ENCODE measurements at places on chromosomes 6 and 20.

DNA sequence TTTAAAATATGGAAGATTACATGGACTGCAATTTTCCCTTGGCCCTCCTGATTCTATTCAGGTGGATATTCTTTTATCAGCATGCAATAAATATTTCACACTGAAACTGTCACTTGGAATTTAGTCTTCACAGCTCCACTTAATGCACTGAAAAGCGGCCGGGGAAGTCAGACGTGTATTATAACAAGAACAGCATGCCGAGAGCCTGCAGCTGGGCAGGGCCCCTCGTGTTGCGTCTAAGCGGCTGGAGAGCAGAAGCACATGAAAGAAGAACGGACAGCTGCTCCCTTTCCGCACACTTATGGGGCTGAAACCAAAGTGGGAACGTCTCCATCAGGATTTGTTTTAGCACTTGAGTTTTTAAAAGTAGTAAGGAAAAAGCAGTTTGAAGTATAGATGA lies 57.2 kb downstream of the LYRM4 start:
- no peak for DNase-seq

- DNase-seq: no peak
Measured at GRCh38 chr6:160990847-160991405, 643 bp upstream of the MAP3K4 start.

DNA sequence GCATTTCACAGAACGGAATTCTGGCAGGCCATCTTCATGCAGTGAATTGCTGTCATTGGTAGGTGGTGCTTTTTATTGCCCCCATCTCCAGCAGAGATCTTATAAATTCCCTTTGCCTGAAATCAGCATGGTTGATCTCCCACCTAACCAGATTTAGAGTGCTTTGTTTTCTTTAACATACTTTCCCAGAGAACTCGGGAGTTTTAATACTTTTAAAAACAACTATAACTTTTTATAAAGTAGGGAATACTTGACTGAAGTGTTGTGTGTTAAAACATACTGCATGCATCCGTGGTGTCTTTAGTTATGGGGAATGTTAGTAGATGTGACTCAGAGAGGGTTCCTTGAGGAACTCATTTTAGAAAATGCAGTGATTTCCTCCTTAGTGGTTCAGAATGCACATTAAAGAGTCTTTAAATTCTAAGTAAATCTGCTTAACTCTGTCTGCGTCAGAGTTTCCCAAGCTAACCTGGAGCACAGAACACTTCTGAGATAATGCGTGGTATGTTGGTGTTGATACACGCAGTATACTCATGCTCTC lies 54.9 kb downstream of the AKAP12 start:
- DNase-seq: no peak

DNA sequence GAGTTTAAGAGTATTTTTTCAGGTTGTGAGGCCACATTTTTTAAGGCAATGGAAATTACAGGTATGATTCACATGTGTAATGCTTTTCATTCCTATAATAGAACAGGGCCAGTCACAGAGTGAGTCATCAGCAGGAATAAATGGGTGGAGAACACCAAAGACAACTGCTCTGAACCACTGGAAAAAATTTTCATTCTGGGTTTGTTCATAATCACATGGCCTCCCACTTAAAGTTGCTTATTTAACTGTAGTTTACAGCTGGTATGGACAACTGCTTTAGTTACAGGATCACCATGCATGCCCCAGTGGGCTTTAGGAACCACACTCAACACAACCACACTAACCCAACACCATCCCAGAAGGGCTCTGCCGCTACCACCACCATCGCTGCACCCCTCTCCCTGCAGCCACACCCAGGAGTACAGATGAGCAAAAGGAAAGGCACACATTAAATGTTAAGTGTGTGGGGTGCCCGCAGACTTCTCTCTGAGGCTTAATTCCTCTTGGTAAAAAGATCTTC lies 107.0 kb upstream of the DST start:
- no peak for DNase-seq

- DNase-seq: peak; percentile 30
Measured at GRCh38 chr20:32538526-32538939, 46.6 kb downstream of the NOL4L start.

GRCh38 chr6:136317021-136317694 lies 27.5 kb upstream of the BCLAF1 start:
- DNase-seq: peak; percentile 31

DNA sequence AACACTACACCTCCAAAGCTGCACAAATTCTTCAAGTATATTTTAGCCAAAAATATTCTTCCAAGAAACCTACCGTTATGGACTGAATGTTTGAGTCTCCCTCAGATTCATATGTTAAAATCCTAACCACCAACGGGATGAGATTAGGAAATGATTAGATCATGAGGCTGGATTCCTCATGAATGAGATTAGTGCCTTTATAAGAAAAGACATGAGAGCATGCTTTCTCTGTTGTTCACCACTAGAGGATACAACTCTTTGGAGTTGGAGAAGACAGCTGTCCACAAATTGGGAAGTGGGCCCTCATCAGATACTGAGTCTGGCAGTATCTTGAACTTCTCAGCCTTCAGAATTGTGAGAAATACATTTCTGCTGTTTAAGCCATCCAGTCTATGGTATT lies 7.1 kb upstream of the SLC17A4 start:
- DNase-seq: no peak

GRCh38 chr6:52176550-52176949 lies 9.6 kb upstream of the IL17A start:
- no peak for DNase-seq

DNA sequence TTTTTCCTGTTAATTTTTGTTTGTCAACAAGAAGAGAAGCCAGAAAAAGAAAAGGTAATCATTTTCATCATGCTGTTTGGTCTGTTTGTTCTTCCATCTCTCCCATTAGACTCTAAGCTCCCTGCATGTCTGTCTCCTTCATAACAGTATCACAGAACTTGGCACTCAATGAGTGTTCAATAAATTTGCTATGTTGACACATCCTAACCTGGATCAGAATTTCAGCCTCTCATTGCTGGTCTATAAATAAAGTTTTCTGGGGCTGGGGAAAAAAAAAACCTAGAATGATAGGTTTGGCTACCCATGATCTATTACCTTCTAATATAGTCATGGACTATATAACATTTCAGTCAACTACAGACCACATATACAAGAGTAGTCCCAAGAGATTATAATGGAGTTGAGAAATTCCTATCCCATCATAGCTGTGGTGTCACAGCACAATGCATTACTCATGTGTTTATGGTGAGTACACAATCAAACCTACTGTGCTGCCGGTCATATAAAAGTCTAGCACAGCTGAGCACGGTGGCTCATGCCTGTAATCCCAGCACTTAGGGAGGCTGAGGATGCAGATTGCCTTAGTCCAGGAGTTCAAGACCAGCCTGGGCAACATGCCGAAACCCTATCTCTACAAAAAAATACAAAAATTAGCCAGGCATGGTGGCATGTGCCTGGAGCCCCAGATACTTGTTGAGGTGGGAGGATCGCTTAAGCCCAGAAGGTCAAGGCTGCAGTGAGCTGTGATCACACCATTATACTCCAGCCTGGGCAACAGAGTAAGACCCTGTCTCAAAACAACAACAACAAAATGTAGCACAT lies 5.9 kb downstream of the NUDT3 start:
- no peak for DNase-seq

DNA sequence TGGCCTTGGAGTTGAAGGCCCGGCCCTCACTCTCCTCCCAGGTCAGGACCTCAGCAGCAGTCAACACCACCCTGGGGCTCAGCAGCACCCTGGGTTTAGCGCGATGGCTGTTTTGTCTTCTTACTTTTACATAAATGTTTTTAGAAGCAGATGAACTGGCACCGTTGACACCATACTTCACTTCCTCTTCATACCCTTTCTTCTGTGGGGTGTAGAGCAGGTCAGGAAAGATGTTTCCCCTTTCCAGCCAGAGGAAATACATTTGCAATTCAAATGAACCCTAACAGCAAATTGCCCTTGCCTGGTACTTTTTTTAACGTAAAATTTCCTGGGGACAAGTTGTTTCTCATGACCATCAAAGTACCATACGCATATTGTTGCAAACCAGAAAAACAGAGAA lies 54.7 kb upstream of the SNX9 start:
- no peak for DNase-seq

GRCh38 chr6:22716721-22717120 lies 147.4 kb downstream of the HDGFL1 start:
- no peak for DNase-seq

- DNase-seq: no peak
Measured at GRCh38 chr20:13017235-13017634, 8.5 kb downstream of the SPTLC3 start.

- no peak for DNase-seq
Measured at GRCh38 chr6:170179616-170180324, 111.1 kb downstream of the DLL1 start.

- DNase-seq: no peak
Measured at GRCh38 chr20:61948586-61949362, 116.9 kb downstream of the TAF4 start.

GRCh38 chr6:109164331-109164730 lies 69.0 kb downstream of the CEP57L1 start:
- DNase-seq: no peak

DNA sequence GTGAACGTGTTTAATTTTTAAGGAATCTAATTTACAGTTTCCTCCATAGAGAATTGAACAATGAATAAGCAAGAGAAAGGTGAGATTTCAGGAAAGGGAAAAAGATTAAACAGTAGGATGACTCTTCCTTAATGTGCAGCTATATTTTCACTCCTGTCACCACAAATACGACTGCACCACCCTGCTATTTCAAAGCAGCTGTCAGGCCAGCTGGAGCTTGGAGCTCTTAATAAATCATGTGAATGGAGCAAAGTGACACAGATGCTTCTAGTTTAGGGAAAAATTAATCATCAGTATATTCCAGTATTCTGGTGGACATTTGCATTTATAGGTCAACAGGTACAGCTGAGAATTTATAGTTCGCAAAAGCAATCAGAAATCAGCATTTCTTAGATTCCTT lies 56.5 kb upstream of the PKIB start:
- no peak for DNase-seq

GRCh38 chr6:147185216-147185615 lies 19.0 kb upstream of the STXBP5 start:
- DNase-seq: no peak

DNA sequence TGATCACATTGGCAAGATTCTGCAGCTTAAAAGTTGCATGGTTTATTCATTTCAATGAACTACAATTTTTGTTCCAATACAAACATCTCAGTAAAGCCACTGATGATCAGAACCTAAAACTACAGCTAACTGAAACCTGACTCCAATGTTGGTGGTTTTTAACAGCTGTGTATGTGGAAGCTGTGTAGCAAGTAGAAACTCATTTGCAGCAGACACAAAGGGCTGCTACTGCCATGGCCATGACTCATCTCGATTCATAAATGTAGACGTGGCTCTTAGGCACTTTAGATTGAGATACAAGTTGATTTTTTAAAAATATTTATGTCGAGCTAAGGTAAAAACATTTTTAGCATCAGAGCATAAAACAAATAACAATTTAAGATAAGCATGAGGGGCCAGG lies 19.5 kb upstream of the MAP3K4 start:
- no peak for DNase-seq

DNA sequence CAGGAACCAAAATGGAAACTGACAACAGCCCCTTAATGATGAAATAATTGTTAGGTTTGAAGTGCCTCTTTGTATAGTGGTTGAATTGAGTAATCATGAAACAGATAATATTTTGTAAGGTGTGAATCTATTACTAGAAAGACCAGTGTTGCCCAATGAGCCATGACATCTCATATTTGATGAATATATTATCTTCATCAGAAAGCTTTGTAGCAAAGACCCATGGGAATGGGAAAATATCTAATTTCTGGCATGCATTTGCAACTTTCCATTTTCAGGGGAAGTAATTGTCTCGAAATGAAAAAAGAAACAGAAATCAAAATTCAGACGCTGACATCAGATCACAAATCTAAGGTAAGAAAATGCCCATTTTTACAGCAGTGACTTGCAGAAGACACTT lies 57.3 kb upstream of the LAMP5 start:
- no peak for DNase-seq

DNA sequence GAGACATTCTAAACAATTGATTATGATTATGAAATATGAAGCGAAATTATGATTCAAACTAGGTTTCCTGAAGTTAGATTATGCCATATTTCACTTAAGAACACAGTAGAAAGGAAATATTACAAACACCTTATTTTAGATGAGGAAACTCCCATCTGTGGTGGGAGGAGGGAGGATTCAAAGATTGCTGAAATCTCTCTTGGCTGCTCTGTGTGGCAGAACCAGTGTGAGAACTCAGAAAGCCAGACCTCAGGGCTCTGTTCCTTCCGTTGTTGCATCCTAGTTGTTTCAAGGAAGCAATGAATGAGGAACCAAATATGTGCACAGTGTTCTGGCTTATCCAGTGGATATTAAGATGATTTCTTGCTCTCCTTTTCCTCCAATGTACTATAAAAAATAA lies 2.1 kb downstream of the TAAR5 start:
- DNase-seq: no peak

- peak; percentile 75 for DNase-seq
Measured at GRCh38 chr6:53651764-53652401, 13.7 kb downstream of the KLHL31 start.

GRCh38 chr20:18506744-18507143 lies 996 bp upstream of the SEC23B start:
- no peak for DNase-seq

- DNase-seq: no peak
Measured at GRCh38 chr20:37245216-37246150, 16.1 kb downstream of the GHRH start.

DNA sequence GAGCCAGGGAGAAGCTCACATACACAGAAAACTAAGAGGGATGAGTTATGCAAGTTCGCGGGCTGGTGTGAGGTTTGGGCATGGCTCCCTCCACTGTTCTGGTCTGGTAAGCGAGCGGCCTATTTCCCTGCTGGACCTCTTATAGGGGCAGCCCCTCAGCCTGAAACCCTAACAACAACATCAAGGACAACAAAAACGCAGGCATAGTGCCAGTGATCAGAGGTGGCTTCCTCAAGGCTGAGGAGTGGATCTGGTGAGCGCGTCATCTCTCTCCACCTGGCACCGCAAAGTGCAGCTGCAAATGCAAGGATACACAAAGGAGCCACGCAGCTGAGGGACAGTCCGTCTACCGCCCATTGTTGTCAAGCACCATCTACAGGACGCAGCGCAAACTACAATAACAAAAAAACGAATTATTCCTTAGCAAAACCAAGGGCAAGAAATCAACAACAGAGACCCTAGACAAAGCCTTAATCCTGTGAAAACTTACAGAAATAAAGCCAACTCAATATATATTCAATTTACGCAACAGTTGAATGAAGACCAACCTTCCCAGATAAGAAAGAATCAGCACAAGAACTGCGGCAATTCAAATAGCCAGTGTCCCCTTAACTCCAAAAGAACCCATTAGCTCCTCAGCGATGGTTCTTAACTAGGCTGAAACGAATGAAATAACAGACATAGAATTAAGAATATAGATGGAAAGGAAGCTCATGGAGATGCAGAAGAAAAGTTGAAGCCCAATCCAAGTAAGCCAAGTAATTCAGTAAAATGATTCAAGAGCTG lies 9.2 kb upstream of the DEFB110 start:
- DNase-seq: no peak

DNA sequence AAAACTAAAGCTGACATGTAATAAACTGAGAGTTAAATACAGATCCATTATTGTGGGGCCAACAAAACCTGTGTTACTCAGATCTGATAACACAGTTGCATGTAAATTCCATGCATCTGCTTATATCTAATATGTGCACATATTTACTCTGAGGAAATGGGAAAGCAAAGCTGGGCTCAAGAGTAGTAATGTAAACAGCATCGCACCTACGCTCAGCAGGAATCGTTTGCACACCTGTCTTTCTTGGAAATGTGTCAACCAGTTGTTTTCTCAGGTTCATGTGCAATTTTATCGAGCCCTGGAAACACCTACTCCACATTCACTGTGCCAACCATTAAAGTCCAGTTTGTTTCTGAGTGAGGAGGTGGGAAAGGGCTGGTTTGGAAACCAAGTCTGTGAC lies 80.3 kb upstream of the CNKSR3 start:
- DNase-seq: no peak
